GM13977 (cell line): ENCODE measurements at places on chromosomes 3 and 15.

DNA sequence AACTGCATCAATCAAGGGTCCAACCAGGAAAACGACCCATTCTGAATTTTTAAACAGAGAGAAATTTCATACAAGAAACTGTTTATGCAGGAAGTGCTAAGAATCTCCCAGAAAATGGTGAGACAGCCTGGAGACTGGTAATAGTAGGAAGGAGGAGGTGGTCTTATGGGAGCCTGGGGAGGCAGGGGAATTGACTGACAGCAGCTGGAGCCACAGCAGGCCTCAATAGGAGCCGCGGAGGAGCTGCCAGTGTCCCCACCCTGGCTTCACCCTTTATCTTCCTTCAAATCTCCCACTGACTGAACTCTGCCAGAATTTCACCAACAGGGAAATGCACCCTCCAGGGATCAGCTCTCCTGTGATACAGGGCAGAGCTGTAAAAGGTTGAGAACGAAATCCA is 7.5 kb upstream of the C3orf80 start:
- DNase-seq = no peak

DNA sequence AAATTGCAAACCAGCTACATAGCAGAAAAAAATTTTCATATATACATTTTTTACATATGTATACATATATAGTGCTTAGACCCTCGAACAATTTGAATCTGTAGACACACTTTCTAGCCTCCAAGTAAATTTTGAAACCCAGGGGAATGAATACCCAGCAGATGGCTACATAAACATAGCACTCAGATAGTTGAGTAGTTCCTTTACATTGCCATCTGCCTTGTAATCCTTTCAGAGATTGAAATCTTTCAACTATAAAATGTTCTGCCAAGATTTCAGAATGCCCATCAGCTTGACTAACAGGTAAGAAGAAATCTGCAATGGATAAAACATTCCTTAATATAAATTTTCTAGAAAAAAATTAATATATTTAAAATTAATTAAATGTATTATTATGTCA is 1333.5 kb upstream of the CADM2 start:
- DNase-seq = no peak

GRCh38 chr3:188196232-188196990 is 42.5 kb downstream of the LPP start:
- DNase-seq = no peak

- no peak for DNase-seq
These were observed 12.4 kb downstream of the HES1 start for GRCh38 chr3:194148383-194148782.

DNA sequence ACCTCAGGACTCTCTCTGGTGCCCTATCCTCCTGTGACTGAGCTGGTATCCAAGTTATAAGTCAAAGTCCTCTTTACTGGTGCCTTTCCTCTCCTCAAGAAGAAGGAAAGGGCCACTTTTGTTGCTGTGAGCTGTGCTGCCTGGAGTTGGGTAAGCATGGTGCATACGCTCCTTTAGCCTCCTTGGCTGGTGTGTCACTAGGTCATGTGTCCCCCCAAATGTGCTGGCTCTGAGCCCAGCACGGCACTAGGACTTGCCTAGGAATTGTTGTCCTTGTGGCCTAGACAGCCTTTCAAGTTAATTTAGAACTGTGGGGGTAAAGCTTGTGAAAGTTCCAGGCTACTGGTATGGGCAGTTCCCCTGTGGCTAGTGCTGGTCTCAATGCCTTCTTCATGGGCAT is 113.8 kb downstream of the UBE2E2 start:
- DNase-seq = no peak

- no peak for DNase-seq
These were observed 218.5 kb upstream of the PRICKLE2 start for GRCh38 chr3:64443546-64444381.

GRCh38 chr3:124246949-124247348 is 255.0 kb upstream of the ROPN1 start:
- peak; percentile 45 for DNase-seq

DNA sequence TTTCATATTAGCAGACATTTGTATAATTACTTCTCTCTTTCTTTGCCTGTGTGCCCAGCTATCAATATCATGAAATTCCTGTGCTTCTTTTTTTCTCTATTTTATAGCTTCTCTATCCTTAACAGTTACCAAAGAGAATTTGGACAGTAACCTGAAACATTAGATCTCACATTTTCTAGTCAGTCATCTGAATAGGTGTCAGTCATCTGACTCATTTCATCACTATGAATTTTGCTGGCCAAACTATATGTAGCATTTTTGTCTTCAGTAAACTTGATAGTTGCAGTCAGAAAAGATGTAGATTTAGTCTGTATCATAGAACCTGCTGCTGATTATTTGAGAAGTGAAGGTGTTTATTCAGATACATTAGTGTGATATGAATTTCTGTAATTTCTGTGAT is 52.6 kb downstream of the HMG20A start:
- DNase-seq = peak; percentile 13

- no peak for DNase-seq
These were observed 60.3 kb upstream of the MBNL1 start for GRCh38 chr3:152208439-152208838.

- no peak for DNase-seq
These were observed 33.7 kb downstream of the FILIP1L start for GRCh38 chr3:100080573-100080972.

DNA sequence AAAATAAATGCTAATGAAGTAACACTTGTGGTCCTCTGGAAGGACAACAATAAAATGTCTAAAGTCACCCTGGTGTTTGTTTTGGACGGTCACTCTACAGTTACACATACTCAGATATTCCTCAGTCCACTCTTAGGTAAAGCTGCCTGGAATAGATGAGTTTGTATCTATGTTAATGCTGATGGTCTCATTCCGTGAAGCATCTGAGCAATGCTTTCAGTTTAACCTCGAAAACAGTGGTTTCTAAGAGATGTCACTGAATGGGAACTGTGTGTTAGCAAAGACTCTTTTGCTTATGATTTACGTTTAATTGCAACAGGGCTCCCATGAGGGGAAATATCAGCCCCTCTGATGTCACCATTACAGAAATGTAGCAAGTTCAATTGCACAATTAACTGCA is 49.1 kb downstream of the FBN1 start:
- peak; percentile 18 for DNase-seq

DNA sequence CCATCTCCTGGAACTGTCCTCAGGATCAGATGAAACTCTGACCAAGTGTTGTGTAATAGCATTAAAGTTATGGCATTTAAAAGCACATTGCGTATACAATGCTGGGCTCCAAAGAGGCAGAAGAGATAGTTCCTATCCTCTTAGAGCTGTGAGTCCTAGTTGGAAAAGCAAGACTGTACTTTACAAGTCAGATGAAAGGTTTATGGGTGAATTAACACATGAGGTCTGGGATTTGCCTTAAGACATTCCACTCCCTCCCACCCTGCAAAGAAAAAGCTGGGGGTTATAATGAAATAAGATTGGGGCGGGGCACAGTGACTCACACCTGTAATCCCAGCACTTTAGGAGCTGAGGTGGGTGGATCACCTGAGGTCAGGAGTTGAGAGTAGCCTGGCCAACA is 35.6 kb downstream of the SNAPC5 start:
- no peak for DNase-seq

- no peak for DNase-seq
These were observed 62.3 kb downstream of the MINAR1 start for GRCh38 chr15:79494384-79494909.

GRCh38 chr3:194330579-194330978 is 20.5 kb downstream of the CPN2 start:
- no peak for DNase-seq

GRCh38 chr3:166471074-166471767 is 634.0 kb upstream of the BCHE start:
- no peak for DNase-seq

DNA sequence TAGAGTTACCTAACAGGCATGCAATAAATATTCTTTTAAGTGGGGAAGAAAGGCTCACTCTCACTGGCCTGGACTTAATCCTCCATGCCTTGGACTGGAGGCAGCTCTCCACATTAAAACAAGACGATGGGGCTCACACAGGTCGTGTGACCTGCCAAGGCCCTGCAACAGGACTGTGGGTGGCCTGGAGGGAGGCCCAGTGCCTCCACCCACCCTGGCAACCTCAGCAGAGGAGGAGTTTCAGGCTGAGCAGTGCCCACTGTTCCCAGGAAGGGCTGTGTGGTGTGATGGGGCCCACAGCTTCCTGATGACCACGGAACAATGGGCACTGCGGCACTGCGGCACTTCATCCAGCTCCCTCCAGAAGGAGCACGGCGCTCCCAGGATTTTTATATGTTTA is 5.5 kb downstream of the UROC1 start:
- DNase-seq = no peak

DNA sequence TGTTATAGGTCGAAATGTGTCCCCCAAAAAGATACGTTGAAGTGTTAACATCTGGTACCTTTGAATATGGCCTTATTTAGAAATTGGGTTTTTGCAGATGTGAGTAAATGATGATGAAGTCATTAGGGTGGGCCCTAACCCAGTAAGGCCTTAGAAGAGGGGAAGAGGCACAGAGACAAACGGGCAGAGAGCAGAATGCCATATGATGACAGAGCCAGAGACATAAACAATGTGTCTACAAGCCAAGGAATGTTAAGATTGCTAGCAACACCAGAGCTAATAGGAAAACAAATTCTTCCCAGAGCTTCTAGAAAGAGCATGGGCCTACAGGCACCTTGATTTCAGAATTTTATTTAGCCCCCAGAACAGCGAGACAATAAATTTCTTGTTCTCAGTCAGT is 693.1 kb upstream of the NECTIN3 start:
- no peak for DNase-seq

DNA sequence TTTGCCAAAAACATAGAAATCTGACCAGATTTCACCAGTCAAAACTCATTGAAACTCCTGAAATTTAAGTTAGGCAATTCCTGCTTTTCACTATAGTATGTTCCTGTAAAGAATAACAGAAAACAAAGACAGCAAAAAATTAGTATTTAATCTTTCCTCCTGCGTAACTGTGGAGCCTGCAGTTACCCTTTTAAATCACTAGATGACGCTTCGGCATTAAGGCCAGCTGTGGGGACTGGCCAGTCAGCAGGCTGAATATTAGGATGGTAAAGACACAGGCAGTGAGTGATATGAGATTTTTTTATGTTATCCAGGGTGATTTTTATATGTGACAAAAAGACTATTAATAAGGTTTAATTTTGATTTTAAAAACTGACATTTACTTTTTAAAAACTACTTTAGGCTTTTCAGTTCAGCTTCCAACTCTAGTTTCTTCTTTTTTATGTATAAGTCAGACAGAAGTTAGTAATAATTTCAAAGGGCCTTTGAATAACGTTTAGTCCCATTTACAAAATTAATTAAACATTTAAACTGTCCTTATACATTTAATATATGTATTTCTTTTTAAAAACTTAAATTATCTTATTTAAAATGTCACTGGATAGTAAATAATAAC is 165.1 kb downstream of the PPM1L start:
- DNase-seq = peak; percentile 40

GRCh38 chr3:160842021-160843005 is 86.3 kb downstream of the PPM1L start:
- DNase-seq = no peak

- DNase-seq = no peak
These were observed 18.5 kb downstream of the ALCAM start for GRCh38 chr3:105385179-105385578.

DNA sequence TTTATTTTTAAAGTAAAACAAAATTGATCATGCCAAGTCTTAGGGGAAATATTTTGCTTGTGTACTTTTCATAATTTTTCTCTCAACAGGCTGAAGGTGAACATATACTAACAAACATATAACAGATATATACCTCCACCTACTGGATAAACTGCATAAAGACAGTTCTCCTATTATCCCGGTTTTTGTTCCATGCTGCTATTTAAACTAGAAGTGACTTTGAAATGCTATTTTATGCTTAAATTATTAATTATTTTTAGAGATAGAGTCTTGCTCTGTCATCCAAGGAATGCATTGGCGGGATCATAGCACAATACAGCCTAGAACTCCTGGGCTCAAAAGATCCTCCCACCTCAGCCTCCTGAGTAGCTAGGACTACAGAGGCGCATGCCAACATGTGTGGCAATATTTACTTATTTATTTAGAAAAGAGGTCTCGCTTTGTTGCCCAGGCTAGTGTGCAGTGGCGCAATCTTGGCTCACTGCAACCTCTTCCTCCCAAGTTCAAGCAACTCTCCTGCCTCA is 49.8 kb downstream of the ST3GAL6 start:
- DNase-seq = peak; percentile 20

GRCh38 chr3:85148036-85148435 is 189.2 kb downstream of the CADM2 start:
- DNase-seq = no peak

DNA sequence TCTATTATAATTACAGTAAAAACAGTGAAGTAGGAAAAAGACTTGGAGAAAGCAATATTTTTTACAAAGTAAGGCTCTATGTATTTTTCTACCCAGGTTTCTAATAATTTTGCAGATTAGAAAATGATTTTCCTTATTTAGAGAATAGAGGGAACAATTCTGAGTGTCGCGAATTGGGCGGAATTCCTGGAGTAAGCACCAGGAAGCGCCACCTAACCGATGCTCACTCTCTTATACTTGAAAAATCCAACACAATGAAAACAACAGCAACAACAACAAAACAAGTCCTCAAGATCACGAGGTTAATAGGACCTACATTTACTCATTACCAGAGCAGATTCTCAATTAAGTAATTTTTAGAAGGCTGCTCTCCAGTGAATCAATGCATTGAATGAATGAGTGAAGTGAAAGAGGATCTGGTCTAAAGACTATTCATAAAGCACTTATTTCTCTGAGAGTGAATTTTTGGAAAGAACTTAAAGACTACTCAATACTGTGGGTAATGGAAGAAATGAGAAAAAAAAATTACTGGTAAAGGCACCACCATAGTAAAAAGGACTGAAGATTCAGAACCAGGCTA is 158.0 kb downstream of the MEIS2 start:
- no peak for DNase-seq

DNA sequence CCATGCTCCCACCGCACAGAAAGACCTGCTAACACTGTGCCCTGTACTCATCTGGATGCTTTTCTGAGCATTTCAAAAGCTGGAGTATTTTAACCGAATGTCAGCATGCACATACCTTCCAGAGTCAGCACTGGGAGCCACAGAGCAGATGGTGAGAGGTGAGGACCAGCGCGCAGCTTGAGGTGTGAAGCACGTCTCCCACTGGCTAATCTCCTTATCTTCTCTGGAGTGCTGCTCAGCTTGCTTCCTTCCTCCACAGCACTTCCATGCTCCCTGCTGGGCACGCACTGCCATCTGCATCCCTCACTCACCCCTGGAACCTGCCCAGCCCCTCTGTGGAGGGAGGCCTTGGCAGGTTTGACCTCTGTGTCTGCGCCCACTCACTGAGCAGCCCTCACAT is at the start of gene GNB5:
GNB5 (minus strand) TSS at position 186 of the 400 bp plus-strand sequence. CDS start 6,716 bp downstream, outside the sequence.
- no peak for DNase-seq
